GM23338 (cell line): ENCODE measurements at places on chromosomes 13 and 19. TPM values are rescaled to one million over a fixed set of nuclear protein-coding genes. Genes with fewer than 3 reads are reported as not detected.

Gene ONECUT3
- not detected in 2 replicates for total RNA-seq

Gene MBD3L2
- not detected in 2 replicates for total RNA-seq

Gene CD209
- 0.35 TPM in 1 of 2 replicates, not detected in the other for total RNA-seq

Gene ZSCAN22
- 2.7 and 2.9 TPM in 2 replicates for total RNA-seq

DNA sequence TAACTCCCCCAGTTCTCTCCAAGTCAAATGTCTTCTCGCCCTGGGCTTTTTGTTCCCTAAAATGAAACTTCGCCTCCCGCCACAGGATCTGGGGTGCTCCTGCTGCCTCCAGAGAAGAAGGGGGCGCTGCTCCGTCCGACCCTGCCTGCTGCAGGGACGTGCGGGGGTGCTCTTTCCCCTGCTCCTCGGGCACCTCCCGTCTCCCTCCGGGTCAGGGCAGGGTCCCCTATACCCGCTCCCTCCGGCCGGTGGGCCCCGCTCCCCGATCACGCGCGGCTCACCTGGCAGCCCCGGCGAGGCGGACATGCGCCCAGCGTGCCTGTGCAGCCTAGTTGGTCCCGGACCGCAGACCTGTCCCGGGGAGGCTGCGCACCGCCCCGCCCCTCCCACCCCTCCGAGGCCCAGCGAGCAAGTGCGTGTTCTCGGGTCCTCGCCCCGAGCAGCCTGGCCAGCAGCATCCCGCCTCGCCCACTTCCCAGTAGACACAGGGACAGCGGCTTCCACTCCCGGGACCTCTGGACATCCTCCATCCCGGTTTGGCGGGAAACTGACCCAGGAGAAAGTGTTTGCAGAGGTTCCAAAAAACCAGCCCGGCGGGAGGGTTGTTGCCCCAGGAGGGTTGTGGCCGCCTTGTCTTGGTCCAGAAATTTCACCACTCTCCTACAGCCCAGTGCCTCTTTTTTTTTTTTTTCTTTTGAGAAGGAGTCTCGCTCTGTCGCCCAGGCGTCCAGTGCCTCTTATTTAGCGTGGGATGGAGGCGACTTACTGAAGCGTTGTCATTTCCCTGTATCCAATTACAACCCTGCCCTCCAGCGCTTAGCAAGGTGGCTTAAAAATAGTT lies at the start of gene OXGR1:
OXGR1 (minus strand) TSS at position 460 of the 841 bp plus-strand sequence. CDS start 6,717 bp downstream, outside the sequence.
- peak; percentile 46 for DNase-seq

DNA sequence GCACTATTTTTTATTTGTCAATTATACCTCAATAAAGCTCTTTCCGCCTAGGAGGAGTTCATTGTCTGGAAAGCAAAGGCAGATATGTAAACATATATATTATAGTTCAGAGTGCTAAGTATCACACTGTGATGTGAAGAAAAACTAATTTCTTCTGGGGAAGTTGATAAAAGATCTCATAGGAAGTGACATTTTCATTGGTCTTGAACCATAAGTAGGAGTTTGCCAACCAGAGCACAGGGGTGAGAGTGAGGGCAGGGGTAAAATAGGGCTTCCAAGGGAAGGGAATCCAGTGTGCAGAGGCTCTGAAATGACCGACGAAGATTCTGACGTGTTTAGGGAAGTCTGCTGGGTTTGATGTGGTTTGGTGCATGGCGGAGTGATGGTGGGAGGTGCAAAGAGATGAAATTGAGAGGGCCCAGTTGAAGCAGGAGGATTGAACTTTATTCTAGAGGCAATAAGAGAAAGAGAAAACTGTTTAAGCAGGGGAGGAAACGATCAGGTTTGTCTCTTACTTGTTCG lies 780 bp upstream of the GTF2F2 start:
- no peak for DNase-seq

GRCh38 chr13:68551701-68552522 lies 1321.8 kb upstream of the PCDH9 start:
- no peak for DNase-seq

DNA sequence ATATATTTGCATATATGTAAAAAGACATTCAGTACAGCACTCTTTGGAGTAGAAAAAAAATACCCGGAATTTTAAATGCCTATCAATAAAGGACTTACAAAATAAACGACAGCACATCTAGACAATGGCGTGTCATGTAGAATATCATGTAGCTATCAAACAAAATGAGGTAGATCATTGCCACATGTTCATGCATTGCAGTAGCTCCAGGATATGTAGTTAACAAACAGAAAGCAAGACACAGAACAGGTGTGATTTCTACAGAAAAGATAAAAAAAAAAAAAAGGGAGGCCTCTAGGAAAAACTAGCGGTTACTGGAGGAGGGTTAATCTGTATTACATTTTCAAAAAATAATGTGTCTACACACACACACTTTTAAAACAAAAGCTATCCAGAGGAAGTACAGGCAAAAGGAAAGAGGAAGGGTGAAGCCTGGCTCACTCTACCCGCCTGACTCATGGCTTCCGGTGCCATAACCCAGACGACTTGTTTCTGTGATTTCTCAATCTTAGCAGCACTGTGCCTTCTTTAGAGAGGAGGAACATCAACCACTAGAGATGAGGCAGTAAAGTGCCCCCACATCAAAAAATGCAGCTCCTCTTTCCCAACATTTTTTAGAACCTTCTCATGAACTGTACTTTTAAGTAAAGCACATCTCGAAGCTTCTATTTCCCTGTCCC lies 6.9 kb downstream of the KCTD12 start:
- DNase-seq: no peak

Gene UBL3
- total RNA-seq: 21.1 and 23.5 TPM in 2 replicates

Gene ALOX5AP
- not detected in 2 replicates for total RNA-seq

DNA sequence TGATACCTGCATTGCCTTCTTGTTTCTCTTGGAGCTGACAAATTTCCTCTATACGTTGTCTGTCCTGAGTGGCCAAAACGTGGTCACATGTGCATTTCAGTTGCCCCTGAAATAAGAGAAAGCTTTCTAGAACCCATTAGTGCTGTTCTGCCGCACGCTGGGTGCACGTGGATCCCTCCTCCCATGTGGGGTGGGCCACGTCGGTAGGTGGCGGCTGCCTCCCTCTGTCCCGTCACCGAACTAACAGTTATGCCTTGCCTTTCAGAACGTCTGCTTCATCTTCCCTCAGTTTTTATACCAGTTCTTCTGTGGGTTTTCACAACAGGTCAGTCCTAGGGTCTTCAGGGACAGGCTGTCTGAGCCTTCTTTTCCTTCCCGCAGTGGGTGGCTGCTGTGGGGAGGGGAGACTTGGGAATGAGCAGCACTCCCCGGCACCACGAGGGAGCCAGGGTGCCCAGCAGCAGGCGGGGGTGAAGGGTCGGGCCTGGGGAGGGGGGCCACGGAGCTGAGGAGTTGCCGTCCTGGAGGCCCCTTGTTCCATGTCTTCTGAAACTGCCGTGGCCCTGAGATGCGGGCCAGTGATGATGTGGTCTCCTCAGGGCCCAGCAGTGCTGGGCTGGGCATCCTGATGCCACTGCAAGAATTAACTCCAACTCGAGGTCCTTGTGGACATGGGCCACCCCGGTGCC lies 109.7 kb upstream of the MCF2L start:
- DNase-seq: no peak

DNA sequence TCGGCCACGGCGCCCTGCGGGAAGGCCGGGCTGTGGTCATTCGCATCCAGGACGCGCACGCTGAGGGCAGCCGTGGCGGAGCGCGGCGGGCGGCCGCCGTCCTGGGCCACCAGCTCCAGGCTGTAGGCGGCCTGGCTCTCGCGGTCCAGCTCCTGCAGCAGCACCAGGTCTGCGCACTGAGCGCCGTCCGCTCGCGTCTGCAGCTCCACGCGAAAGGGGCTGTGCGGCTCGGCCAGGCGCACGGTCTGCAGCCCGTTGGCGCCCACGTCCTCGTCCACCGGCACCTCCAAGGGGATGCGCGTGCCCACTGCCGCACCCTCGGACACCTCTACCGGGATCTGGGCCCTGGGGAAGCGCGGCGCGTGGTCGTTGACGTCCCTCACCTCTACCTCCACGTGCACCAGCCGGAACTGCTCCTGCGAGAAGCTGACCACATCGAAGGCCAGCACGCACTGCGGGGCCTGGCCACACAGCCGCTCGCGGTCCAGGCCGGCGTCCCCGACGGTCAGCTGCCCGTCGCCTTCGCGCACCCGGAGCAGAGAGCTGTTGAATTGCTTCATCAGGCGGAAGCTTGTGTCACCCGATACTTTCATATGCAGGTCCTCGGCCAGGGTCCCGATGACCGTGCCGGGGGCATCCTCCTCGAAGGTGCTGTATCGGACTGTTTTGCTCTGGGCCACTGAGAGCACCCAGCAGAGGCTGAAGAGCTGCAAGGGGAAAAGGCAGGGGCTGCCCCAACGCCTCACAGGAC lies 583 bp downstream of the PCDH8 start:
- DNase-seq: peak; percentile 33
